Activated T-cell treated with anti-CD3 and anti-CD28 coated beads, Interleukin-2, amount 50 U/mL, for 1 hour (primary cell): ENCODE measurements at places on chromosomes 3 and 15.

GRCh38 chr3:57004229-57004628 is 56.2 kb upstream of the SPATA12 start:
- DNase-seq: no peak

- no peak for DNase-seq
Measured at GRCh38 chr15:73685981-73686380, 1.8 kb downstream of the CD276 start.

DNA sequence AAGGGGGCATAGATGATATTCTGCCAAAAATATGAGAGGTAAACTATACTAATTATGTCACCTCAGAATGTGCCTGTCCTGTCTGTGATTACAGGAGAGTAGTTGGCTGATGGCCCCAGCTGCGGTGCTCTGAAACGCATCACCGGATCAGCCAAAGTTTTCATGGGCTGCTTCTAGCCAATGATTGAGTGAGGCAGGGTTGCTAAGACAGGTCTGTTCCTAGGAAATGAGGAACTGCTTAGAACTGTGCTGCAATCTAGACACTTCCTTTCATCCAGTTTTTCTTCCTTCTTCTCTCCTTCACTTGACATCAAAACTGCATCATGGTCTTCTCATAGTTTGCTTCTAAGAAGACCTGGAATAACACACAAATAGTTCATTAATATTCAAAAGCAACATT is 124.0 kb downstream of the KCNH8 start:
- no peak for DNase-seq

DNA sequence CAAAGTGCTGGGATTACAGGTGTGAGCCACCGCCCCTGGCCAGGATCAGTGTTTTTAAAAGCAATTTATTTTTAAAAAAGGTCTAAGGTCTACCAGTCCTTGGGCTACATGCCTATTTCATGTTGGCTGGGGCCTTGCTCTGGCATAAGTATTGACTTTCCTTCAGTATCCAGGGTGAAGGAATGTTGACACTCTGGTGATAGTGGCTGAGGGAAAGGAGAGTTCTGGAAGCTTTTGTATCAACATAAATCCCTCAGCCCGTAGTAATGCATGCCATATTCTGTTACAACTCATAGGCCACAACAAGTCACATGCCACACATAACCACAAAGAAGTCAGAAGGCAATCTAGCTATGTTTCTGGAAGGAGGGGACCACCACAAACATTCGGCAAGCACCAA is 273.9 kb downstream of the ROBO2 start:
- DNase-seq: no peak

DNA sequence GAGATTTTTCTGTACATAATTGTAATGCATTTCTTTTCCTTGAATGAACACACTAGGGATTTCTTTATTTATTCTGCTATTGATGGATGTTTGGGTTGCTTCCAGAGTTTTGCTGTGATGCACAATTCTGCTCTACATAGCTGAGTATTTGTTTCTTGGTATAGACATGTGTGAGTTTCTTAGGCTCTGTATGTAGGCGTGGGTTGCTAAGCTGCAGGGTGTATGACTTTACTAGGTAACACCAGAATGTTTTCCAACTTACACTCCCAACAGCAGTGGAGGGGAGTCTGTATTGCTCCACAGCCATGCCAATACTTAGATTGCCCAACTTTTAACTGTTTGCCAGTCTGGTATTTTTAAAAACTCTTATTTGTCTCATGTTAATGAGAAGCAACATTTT is 155.5 kb upstream of the TNIK start:
- DNase-seq: no peak

GRCh38 chr3:140236836-140237501 is 302.0 kb downstream of the CLSTN2 start:
- DNase-seq: no peak

DNA sequence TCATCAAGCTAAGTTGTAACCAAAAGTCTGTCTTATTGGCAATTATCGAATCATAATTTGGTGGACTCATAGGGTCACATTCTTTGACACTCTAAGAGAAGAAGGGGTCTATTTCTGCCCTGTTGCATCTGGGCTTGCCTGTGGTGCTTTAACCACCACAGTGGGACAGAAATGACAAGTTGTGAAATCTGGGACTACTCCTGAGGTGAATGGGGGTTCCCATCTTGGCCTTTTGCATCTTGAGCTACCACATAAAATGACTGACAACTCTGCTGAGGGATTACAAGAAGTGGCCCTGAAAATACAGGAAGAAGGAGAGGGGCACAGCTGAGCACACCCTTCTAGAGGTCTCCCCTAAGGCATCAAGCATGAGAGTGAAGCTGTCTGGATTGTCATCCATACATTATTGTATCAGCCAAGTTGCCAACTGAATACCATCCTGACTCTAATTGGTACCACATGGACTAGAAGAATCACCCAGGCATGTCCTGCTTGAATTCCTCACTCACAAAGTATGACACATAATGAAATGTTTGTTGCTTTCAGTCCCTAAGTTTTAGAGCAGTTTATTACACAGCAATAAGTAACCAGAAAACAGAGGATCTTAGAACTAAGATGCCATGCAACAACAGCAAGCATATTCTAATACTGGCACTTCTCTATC is 306.5 kb downstream of the ROBO1 start:
- DNase-seq: no peak

DNA sequence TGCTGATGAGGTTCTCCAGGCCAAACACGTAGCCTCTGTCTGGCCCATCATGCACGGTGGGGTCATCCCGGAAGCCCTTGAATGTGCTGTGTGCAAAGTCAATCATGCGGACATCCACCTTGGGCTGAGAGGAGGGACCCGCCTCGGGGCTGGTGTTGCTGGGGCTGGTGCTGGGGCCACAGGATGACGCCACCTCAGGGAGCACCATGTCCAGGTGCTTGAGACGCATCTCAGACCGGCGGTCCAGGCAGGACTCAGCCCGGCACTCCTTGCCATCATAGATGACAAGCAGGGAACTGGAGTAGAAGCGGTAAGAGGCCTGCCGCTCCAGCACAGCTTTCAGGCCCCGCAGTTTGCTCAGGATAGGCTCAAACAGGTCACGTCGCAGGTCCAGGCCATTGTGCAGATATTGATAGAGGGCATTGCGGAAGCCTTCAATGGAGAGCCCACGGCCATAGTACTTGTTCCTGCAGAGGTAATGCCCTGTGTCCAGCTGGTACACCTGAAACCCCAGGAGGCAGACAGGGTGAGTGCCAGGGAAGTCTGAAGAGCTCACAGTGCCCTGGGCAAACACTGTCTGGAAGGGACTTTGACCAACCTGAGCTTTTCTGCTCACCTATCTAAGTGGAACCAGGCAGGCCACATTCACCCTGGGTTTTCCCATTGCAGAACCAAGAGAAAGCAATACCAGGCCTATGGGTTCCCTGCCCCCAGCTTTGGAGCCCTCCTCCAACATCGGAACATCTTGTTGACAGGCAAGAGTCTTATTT is 3.6 kb upstream of the GMPPB start:
- DNase-seq: no peak

GRCh38 chr3:3020209-3020608 is 90.0 kb downstream of the IL5RA start:
- DNase-seq: no peak

DNA sequence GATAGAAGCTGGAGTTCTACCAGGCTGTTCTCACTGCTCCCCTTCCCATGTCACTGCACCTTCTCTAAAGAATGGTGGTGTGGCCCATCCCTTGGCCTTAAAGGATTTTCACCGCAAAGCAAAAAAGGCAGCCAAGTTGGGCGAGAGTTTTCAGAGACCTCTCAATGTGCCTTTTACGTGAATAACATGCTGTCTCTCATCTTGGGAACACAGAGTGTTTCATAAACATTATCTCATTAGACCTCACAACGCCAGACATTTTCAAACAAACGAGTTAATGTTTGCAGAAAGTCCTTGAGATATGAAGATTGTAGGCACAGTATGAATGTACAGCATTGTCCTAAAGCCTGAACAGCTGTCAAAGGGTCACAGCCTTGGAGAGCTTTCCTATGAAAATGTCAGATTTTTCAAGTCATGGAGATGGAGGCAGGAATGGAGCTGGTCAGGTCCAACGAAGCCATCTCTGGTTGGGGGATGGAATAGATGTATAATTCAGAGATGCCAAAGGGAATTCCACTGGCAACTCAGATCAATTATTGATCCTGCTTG is 21.3 kb downstream of the TM4SF1 start:
- DNase-seq: no peak

DNA sequence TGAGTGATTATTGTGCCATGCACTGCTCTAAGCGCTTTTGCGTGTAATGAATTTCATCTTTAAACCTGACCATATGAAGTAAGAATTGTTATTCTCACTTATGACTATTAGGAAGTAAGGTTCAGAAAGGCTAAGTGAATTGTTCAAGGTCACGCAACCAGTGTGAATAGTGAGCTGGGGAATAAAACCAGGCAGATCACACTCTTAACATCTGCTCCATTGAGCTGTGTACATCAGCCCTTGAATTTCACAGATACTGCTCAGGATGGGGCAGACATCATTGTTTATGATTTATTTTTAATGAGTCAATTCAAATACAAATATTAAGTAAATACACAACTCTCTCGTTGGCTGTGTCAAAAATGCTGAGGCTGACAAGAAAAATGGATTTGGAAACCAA is 184.5 kb downstream of the FNDC3B start:
- DNase-seq: no peak

GRCh38 chr15:36579792-36580431 is 486 bp downstream of the CDIN1 start:
- DNase-seq: no peak

DNA sequence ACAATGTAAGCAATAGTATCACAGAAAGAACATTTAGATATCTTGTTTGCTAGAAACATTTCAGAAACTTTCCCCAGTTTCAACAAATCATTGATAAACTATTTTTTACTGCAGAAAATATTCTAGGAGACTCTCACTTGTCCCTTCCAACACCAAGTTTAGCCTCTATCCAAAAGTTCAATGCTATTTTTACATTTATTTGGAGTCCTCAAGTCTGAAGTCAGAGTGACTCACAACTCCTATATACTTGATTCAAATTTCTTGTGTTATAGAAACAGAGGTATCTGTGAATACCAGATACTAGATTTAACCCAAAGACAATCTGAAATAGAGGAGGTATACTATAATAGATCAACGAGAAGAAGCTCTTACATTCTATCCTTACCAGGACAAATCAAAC is 49.6 kb downstream of the RFX7 start:
- DNase-seq: no peak

- no peak for DNase-seq
Measured at GRCh38 chr3:145286937-145287336, 874.0 kb downstream of the PLOD2 start.

DNA sequence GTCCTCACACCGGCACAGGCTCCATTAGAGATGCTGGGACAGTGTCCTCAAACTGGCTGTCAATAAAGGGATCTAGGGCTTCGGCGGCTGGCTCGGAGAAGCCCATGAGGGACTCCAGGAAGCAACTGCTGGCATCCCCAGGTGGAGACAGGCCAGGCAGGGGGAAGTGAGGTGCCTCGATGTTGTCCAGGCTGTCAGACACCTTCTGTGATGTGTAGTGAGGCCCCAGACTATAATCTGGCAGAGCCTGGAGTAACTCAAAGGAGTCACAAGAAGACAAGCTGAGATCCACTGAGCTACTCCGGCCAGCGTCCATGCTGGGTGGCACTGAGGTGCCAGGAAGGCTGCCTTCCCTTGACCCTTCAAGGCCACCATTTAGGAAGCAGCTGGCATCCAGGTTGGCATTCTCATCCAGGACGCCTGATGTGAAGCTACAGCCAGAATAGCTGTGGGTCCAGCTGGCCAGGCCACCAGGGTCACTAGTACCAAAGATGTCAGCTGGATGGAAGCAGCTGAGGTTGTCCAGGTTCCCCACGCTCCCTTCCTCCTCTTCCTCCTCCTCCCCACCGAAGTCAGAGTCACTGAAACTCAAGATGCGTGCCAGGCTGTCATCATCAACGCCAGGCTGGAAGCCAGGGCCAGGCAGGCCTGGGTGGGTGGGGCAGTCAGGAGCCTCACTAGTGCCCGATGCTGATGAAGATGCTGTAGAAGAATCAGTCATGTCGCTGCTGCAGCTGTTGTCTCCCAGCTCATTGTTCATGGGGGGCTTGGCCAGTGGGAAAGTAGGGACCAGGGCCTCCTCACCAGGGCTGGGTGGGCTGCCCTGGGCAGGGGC is 10.1 kb downstream of the CSRNP1 start:
- peak; percentile 38 for DNase-seq

GRCh38 chr3:24905266-24905665 is 410.6 kb upstream of the THRB start:
- no peak for DNase-seq

GRCh38 chr15:72487070-72487797 is 13.1 kb downstream of the ARIH1 start:
- no peak for DNase-seq

DNA sequence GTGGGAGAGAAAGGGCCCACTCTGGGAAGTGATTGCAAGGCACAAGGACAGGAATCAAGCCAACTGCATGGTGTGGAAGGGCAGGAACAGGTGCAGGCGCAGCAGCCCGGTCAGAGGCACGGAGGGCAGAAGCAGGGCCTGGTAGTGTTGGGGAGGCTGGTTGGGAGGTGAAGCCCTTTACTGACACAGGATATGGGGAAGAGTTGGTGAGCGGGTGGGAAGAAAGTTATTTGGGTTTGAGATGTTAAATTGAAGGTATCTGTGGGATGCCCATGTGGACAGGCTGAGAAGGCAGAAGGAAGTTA is 83.6 kb upstream of the ABHD2 start:
- DNase-seq: no peak

DNA sequence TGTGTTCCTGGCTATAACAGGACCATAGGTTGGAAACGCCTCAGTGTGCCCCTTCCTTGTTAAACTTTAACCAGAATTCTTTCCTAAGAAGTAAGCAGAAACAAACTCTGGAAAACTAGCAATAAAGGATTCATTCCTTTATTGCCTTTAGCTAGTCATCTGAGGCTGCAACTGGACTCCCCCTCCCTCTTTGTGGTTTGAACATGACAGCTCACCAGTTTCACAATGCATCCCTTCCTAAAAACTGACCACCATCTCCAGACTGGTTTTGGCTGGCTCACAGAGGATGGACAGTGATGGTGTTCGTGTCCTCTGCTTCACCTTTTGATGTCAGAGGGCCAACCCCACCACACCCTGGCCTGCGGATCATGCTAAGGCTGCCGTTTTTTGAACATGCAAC is 27.9 kb upstream of the TGFBR2 start:
- no peak for DNase-seq

- DNase-seq: no peak
Measured at GRCh38 chr15:44092221-44092620, 102.8 kb downstream of the FRMD5 start.

DNA sequence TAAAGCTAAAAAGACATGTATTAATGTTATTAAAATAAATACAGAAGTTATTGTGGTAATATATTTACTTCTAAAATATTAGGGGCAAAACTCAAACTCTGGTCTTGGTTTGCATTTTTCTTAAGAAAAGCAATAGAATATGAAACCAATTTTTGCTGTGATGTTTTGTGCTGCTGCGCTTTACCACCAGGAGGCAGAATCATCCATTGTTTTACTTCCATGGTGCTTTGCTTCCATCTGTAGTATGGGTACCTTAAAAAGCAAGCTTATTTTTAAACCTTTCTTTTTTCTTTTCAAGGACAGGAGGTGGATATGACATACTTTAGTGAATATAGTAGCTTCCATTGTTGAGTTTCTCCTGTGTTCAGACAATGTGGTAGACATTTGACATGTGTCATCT is 46.6 kb upstream of the MRPL3 start:
- DNase-seq: no peak

- no peak for DNase-seq
Measured at GRCh38 chr3:101163554-101163953, 156.8 kb downstream of the IMPG2 start.
